Activated T-helper 1 cell treated with Interleukin-2 at 50 U/mL for 16 hours (primary cell): ENCODE measurements at places on chromosomes 5 and 9.

DNA sequence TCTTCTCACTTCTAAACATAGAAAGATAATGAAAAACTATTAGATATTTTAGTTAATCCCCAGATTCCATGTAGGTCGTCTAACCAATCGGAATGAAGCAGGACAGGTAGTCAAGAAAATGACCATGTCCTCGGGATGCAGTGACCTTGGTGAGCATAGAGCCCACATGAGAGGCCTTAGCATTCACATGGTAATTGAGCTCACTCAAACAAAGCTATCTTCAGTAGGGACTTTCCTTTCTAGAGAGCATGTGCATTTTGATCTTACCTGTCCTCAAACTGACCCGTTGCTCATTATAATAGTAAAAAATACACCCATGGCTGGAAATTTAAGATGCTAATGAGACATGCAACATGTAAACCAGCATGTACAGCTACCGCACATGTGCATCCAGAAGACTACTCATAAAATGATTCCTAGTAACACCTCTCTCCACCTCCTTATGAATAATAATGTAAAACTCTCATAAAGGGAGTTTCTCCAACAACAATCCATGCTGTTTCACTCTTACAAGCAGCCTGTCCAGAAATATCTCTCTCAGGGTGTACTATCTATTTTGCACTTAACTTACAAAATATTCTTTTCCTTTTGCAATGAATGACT is 274.0 kb upstream of the CDH9 start:
- no peak for DNase-seq

DNA sequence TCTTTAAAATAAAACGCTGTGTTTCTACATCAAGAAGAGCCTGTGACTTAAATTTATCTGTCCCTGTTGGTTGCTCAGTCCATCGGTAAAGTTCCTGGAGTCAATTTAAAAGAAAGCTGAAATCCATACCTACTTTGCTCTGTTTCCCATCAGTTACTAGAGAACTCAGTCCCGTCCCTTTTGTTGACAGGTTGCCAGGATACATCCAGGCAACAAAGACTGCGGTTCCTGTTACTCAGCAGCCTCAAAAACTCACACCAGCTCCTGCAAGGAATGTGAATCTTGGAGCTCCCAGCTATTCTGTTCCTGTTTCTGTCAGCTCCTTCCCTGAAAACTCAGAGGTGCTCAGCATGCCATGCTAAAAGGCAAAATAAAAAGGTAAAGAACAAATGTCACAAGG is at the start of gene ZNF474:
Gene ZNF474 (plus strand): TSS at position 241 of the 400 bp plus-strand sequence. CDS start 22,445 bp downstream, outside the sequence.
- no peak for DNase-seq

DNA sequence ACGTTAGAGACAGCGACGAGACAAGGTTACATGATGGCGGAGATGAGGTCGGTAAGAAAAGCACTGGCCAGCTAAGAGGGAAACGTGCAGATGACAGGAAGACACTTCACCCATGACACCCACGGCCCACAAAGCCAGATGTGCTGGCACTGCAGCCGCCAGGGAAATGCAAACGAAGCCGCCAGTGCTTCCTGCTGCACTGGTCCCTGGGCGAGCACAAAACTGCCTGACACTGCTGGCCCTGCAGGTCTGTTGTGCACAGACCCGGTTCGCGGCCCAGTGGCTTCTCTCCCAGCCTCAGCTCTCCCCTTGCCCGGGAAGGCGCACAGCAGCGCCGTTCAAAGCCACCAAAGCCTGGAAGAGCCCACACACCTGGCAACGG is 20.3 kb downstream of the QSOX2 start:
- peak; percentile 23 for DNase-seq

DNA sequence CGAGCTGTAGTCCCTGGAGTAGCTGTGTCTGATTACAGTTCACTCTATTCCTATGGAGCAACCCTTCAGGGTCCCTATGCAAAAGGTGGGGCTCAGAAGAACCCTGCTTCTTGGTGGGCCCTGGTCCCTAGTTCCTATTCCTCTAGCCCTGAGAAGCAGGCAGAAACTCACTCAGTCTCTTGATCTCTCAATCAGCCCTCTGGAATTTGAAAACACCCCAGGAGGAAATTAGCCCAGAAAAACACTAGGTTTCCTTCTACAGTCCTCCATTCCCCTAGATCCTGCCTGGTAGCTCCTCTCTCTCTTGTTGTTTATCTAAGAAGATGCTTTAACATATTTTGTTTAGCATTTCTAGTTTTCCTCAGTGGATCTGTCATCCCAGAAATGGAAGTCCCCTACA is 7.6 kb downstream of the RGS3 start:
- DNase-seq: no peak

GRCh38 chr9:130794923-130795495 is 40.0 kb upstream of the ABL1 start:
- DNase-seq: no peak

- DNase-seq: no peak
These were observed 984 bp upstream of the DOK3 start for GRCh38 chr5:177510567-177511053.

DNA sequence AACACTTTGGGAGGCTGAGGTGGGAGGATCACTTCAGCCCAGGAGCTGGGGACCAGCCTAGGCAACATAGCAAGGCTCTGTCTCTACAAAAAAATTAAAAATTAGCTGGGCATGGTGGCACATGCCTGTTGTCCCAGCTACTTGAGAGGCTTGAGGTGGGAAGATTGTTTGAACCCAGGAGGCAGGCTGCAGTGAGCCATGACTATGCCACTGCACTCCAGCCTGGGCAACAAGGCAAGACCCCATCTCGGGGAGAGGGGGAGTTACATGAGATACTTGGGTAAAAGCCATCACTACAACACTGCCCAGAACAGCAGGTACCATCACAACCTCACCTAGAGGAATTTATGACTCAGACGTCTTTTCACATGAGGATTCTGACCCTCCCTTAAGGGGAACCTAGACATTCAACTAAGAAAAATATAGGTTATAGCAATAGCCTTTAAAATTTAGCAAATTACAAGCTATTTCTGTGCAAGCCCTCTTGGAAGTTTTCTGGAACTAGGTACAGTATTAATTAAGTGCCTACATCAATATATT is 143.5 kb downstream of the NFIB start:
- DNase-seq: no peak
